ENCODE measurements at places on chromosomes 5 and 9.

DNA sequence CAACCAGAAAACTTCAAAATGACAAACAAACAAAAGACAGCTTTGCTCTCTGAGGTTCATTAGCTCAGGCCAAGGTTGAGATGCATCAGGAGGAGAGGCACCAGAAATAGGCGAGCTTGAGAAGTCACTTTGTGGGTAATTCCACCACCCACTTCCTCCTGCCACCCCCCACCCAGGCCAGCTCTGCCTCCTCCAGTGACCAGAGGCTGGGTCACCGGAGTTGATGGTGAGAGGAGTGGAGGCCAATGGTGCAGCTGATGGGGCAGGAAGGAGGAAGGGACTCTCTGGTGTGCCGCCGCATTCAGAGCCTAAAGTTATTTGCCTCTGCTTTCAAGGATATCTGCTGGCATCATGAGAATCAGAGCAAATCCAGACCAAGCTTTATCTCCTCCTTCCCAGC, 73.8 kb upstream of the ASTN2 start:
- no peak for DNase-seq

- no peak for DNase-seq
These were observed 654.5 kb downstream of the CETN3 start for GRCh38 chr5:89755024-89755423.

GRCh38 chr5:172622091-172623046, 18.7 kb upstream of the NEURL1B start:
- DNase-seq = no peak

GRCh38 chr9:3502560-3503398, 23.0 kb downstream of the RFX3 start:
- DNase-seq = no peak

GRCh38 chr5:113118765-113119164, 142.2 kb downstream of the DCP2 start:
- DNase-seq = no peak

DNA sequence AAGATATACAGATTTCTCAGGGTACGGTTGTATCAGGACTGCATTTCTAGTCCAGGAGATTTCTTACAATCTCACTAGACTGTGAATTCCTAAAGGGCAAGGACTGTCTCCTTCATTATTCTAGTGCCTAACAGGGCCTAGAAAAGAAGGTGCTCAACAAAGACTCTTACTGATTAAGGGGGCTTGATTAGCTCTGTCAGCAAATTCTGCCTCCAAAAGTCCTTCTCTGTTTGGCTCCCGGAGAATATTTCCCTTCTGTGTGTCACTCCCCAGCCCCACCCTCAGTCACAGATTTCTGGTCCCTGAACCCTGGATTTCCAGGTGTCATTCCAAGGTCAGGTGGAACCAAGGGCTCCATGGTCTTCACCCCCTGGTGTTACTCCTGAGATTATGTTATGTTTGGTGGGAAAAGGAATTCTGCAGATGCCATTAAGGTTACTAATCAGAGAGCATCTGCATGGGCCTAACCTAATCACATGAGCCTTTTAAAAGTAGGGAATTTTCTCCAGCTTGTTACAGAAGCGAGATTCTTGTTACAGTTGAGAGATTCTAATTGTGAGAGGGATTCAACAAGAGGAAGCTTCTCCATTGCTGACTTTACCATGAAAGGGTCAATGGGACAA, 167.7 kb upstream of the LHFPL2 start:
- DNase-seq = no peak

GRCh38 chr5:78591138-78591612, 57.4 kb downstream of the LHFPL2 start:
- DNase-seq = no peak

DNA sequence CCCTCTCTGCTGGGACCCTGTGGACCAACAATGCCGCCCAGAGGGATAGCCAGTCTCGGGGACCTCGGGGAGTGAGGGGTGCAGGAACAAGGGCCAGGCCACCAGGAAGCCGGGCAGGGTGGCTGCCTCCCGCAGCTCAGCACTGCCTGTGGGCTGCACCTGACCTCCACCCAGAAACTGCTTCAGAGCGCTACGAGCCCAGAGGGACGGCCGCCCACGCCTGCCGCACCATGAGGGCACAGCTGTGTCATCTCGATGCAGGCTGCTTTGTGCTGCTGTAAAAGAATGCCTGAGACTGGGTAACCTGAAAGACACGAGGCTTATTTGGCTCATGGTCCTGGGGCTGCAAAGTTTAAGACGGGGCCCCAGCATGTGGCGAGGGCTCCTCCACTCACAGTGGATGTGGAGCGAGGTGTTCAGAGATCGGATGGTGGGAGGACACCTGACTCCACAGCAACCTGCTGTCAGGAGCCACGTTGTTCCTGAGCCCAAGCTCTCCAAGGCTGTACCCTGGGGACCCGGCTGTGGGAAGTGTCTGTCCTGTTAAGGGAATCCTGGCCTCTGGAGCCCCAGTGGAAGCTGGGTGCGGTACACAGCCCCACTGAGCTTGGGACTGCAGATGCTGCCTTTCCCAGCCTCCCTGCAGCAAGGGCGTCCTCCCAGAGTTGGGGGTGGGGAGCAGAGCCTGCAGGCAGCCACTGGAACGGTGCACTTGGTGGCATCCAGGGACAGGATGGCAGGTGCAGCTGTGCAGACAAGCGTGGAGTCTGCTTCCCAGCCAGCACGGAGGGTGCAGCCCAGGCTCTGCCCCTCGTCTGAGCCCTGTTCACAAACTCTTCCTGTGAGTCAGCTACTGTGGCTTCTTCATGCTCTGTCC, 11.8 kb upstream of the ZDHHC11 start:
- no peak for DNase-seq

- no peak for DNase-seq
These were observed 358.2 kb upstream of the TLE4 start for GRCh38 chr9:79213417-79214125.
